Foreskin melanocyte (primary cell): ENCODE measurements at places on chromosomes 5 and 9.

DNA sequence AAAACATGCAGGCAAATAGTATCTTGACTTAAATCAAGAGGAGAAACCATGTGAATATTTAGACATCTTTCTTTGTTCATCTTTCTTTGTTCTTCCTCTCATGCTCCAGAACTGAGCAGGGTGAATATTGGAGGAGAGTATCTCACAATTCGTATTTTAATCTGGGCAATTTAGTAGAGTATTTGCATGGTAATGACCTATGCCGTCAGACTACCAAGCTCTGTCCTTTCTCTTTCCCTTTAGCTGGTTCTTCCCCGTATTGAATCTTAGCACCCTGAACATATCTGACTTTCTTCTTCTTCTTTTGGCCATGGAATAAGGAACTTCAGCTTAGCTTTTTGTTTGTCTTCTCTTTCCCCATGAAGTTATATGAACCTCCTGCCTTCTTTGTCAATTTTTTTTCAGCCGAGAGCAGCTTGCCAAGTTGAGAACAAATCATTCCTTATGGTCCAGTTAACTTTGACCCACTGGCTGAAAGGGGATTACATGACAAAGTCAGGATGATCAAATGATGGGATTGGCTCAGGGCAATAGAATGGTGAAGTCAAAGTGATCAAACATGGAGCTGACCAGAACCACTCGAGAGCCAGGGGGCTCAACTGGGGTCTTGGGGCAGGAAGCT is 95.8 kb downstream of the DAPK1 start:
- no peak for DNase-seq

- DNase-seq, result no peak
Measured at GRCh38 chr5:5288201-5288600, 134.3 kb upstream of the ICE1 start.

DNA sequence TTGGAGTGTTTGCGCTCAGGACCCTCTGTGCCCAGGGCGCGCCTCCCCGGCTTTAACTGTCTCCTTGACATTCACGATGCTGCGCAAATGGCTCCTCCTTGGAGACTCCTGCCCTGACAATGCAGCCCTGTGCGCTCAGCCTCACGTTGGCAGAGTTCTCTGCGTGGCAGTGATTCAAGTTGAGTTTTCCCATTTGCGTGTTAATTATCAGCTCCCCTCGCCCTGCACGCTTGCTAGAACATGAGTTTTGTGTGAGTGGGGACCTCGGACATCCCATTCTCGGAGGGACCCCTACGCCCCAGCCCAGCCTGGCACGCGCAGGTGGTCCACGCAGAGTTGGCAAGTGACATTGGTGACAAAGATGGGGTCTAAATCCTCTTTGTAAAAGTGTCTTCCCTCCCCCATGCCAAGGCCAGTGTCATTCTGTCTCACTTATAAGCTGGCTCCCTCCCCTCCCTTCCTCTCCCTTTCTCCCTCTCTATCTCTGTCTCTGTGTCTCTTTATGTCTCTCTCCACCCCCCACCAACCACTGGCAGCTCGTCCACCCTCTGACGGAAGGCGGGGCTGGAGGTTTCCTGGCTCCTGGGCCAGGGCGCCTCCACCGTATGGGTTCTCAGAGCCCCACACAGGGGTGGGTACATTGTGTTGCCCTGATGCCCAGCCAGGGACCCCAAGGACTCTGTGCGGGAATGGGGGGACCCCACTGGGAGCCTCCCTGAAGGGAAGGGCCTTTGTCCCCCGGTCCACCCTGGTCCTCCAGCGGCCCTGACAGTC is 169.3 kb downstream of the OLFM1 start:
- no peak for DNase-seq

GRCh38 chr9:82613498-82613897 is 449.4 kb downstream of the RASEF start:
- DNase-seq, result no peak

- DNase-seq, result no peak
Measured at GRCh38 chr9:113633782-113634595, 170.5 kb downstream of the RGS3 start.
